ENCODE measurements at places on chromosomes 4 and X. TPM values are rescaled to one million over a fixed set of nuclear protein-coding genes. Genes with fewer than 3 reads are reported as not detected.

Gene GYG2
- 4.8 TPM for total RNA-seq

DNA sequence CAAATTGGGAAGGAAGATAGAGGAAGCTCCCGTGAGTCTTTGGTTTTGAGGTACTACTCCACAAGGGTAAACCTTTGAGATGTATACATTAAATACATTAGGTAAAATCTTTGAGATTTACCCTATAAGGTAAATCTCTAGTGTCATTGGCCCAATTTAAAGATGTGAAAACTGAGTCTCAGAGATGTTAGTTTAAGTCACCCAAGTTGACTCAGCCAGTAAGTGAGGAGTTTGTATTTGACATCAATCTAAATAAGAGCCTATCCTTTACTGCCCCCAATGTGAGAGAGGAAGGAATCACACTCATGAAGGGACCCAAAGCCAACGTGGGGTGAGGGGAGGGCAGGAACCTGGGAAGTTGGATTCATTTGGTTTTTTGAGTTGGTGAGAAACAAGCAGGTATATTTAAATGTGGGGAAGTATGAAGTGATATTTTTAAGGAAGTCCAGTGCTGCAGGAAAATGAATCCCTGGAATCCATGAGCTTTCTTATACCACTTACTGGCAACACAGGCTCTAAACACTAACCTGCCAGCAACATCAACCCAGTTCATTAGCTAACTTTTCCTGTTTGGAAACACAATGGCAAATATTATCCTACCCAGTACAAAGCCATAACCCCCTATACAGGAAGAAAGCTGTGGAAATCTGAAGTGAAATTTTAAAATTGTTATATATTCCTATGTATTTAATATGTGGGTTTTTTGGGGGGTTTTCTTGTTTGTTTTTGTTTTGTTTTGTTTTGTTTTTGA is 55.3 kb downstream of the PALLD start:
- ATAC-seq, result no peak

DNA sequence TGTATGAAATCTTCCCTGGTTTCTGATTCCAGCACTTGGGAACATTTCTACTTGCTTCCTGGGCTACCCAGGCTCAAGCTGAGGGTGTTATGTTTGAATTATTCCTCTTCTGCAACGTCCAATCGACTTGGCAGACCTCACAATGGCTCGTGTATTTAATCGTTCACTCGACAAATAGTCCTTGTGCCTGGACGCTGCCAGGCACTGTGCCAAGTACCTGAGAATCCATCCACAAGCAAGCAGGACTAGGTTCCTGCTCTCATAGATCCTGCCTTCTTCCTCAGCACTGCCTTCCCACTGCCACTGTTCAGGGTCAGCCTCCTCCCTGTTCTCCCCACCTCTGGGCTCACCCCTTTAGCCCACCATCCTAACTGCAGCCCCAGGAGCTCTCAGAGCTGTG is 113.3 kb downstream of the EFNB1 start:
- no peak for ATAC-seq

DNA sequence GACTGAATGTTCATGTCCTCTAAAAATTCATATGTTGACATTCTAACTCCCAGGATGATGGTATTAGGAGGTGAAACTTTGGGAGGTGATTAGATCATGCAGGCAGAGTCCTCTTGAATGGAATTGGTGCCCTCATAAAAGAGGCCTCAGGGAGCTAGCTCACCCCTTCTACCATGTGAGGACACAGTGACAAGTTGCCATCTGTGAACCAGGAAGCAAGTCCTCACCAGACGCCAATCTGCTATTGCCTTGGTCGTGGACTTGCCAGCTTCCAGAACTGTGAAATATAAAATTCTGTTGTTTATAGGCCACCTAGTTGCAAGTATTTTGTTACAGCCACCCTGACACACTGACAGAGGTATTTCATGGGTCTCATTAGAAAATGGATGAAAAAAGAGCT is 28.5 kb upstream of the LONRF3 start:
- no peak for ATAC-seq

GRCh38 chr4:86894455-86894854 is 2.2 kb upstream of the C4orf36 start:
- ATAC-seq, result no peak

Gene SYN1
- total RNA-seq, result 2.4 TPM

DNA sequence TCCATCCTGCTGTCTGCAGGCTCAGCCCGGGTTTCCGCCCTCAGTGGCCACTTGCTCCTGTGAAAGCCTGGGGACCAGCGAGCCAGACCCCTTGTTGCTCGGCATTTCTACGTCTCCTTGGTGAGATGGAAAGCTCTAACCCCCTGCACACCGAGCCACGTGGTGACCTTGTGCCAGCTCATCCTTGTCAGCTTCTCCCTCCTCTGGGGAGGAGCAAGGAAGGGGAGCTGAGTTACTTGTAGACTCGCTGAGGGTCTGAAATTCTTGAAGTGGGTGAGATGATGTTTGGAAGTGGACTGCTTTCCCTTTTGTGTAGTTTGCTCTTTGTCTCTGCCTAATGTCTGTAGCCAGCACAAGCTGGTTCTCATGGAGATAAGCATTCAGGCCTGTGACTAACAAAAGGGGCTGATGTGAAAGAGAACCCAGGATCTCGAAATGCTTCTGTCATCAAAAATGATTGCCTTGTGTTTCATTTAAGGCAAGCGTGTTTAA is 29.3 kb downstream of the RGS12 start:
- peak; percentile 80 for ATAC-seq

Gene NAA11
- 0.28 TPM for total RNA-seq

DNA sequence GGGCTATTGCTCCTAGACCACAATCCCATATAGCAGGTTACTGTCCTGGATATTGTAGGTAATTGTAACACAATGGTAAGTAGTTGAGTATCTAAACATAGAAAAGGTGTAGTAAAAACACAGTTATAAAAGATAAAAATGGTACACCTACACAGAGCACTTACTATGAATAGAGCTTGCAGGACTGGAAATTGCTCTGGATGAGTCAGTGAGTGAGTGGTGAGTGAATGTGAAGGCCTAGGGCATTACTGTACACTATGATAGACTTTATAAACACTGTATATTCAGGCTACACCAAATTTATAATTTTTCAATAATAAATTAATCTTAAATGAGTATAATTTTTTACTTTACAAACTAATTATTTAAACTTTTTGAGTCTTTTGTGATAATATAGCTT is 425.7 kb downstream of the PABPC4L start:
- no peak for ATAC-seq

DNA sequence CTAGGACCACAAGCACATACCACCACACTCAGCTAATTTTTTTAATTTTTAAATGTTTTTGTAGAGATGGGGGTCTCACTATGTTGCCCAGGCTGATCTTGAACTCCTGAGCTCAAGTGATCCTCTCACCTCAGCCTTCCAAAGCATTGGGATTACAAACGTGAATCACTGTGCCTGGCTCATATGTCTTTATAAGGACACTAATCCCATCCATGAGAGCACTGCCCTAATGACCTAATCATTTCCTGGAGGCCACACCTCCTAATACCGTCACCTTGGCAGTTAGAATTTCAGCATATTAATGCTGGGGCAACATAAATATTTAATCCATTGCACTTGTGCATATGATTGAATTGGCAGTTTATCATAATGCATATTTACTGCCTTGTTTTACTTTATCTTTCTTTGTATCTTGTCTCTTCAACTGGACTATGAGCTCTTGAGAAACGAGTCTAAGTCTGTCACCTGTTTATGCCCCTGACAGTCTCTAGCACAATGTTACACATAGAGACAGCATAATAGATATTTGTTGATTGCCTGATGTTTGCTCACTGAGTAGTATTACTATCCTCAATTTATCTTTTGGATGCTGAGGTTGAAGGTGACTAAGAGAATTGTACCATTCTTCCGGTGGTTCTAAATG is 172.0 kb downstream of the AASDH start:
- ATAC-seq, result peak; percentile 79

Gene MMRN1
- total RNA-seq, result not detected
